ENCODE measurements at places on chromosomes 1 and 21.
A peak's percentile ranks its signal among the peaks of the same experiment; 100 is the strongest.

DNA sequence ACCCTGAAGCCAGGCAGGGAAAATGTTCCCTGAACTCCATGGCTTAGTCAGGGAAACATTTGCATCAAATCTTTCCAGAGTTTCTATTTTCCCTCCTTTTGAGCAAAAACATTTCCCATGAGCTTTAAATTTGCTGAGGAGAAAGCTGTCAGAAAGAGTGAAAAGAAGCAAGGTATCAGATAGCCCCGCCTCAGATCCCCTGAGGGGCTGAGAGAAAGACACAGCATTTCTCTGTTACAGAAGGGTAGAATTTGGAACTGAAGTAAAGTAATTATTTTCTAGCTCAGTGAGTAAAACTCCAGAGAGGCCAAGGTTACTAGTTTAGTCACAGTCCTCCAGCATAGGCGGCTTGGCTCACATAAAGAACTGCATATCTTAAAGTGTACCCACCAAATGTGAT, 10.6 kb downstream of the FMO1 start:
- DNase-seq = no peak

DNA sequence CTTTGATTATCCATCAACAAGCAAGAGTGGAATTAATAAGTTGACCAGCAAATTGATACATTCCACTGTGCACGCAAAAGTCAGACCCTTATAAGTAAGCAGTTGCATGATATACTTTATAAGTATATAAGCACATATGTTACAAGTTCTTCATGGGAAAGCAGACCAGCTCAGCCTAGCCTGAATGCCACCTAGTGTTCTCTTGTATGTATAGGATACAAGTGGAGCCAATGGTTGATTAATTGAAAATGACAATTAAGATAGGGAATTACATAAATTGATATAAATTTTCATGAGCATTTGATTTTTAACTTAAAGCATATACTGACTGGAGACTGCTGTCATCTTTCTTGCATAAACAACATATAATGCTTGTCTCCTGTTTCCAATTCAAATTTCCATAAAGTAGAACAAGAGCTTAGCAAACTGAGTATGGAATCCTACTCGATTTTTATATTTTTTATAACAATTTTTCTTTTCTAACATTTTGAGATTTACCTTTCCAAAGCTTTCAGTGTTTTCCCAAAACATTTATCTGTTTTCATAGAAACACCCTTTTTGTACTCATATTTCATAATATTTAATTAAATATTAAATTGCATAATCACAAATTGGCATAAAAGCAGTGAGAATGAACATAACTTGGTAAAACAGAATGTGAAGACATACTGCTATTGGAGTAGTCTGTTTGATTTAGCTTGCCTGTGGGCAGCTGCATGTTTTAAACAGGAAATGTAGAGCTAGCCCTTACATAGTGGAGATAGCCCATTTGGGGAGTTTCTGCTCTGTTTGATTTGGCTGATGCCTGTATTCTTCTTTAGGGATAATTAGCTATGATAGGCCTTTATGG, 62.8 kb downstream of the MAGI3 start:
- no peak for DNase-seq

DNA sequence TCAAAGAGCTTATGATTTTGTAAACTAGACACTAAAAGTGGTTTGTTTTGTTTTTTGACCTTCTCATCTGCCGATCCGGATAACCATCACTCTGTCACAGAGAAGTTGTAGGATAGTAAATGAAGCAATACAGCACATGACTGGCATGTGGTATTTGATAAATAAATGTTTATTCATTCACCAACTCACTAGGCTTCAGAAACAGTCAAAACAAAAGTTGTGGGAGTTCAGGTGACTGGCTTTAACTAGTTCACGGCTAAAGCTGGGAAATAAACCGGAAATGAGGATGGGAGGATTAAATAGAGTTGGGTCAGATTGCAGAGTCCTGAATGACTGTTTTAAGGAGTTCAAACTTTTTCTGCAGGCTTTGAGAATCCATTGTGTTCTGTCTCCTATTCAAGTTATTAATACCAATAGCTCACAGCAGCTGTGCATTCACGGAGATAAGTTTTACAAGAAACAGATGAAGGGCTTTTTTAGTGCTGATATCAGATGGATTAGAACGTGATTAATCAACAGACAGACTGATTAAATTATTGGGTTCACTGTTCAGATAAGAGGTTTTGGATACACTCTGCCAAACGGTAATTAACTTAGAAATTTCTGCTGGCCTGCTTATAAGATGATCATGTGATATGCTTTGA, 463.3 kb downstream of the DPYD start:
- no peak for DNase-seq

GRCh38 chr21:22993822-22994574, 1995.8 kb downstream of the NCAM2 start:
- DNase-seq = peak; percentile 0
